SK-N-DZ (cell line): ENCODE measurements at places on chromosomes 4 and X.

- DNase-seq, result no peak
Observed at GRCh38 chrX:24147165-24147564, 2.4 kb upstream of the ZFX start.

- DNase-seq, result no peak
Observed at GRCh38 chrX:149682031-149682430, 29.8 kb upstream of the MAGEA11 start.

DNA sequence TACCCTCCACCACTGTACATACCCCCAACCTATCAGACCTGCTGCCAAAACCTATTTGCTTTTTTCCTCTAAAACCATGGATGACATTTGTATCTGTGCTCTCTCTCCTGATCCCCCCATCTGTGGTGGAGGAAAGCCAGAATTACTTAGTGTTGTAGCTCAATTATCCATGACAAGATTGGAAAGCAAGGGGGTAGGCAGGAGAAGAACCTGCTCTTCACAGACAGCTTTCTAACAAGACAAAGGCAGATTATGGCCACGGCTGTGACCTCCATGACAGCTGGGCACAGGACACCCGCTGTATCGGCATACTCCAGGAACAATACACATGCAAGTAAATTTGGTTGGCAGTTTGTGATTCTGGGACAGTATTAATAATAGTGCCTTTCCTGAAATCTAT lies 186.7 kb downstream of the ENOX2 start:
- DNase-seq, result no peak

DNA sequence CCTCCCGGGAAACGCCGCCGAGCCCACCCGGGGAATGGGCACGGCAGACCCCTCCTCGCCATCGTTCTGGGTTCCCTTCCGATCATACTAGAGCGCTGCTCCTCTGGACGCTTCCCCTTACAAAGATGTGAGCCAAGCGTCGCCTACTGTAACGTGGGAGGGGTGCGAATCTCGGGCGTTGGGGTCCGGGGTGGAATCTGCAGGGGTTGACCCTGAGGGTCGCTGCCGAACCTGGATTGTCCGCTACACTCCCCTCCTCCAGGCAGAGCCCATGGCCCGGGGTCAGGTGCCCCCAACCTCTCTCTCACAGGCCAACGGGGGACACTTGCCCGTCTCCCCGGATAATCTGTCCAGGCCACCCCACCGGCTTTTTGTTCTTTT lies 13.8 kb downstream of the BCOR start:
- DNase-seq, result no peak

- no peak for DNase-seq
Observed at GRCh38 chr4:126899331-126899801, 733.4 kb upstream of the INTU start.

DNA sequence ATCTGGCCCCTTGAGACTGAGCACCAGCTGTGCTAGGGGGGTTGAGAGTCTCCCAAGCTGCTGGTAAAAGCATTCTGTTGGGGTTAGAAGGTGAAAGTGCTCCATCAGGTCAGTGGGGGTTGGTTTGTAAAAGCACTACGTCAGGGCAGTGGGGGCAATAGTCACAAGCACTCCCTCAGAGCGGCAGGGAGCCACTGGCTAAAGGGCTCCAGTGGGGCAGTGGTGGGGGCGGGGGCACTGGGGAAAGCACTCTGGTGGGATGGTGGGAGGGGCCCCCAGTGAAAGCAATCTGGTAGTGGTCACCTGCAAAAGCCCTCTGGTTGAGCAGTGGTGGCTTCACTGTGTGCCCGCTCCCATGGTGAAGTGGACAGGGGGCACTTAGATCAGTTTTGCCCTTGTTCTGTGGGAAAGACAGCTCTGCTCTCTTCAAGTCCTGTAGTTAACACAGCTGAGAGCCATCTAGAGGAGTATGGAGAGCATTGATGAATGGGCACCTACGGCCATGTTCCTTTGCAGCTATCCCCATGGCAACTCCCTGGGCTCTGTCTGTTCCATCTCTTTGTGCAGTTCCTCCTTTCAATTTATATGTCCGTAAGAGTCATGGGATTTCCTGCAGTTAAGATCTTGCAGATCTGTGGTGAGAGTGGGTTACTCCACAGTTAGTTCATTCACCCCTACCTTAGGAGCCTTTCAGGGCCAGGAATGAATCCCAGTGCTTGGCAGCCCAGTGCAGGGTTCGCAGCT lies 106.4 kb downstream of the SH3BGRL start:
- DNase-seq, result no peak

- DNase-seq, result peak; percentile 55
Observed at GRCh38 chr4:22607382-22607781, 85.4 kb upstream of the GBA3 start.

GRCh38 chr4:139184129-139184528 lies 7.1 kb upstream of the ELF2 start:
- DNase-seq, result no peak

GRCh38 chr4:138673053-138673452 lies 342.5 kb upstream of the NOCT start:
- no peak for DNase-seq

DNA sequence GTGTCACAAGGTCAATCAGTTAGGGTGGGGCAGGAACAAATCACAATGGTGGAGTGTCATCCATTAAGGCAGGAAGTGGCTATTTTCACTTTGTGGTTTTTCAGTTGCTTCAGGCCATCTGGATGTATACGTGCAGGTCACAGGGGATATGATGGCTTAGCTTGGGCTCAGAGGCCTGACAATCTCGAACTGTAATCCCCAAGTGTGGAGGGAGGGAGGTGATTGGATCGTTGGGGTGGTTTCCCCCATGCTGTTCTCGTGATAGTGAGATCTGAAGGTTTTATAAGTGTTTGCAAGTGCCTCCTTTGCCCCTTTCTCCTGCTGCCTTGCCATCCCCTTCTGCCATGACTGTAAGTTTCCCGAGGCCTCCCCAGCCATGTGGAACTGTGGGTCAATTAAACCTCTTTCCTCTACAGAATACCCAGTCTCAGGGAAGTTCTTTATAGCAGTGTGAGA lies 36.7 kb upstream of the STS start:
- DNase-seq, result no peak

GRCh38 chr4:63361628-63362027 lies 1047.6 kb downstream of the TECRL start:
- no peak for DNase-seq

- DNase-seq, result no peak
Observed at GRCh38 chr4:87079967-87080366, 140.5 kb downstream of the KLHL8 start.

DNA sequence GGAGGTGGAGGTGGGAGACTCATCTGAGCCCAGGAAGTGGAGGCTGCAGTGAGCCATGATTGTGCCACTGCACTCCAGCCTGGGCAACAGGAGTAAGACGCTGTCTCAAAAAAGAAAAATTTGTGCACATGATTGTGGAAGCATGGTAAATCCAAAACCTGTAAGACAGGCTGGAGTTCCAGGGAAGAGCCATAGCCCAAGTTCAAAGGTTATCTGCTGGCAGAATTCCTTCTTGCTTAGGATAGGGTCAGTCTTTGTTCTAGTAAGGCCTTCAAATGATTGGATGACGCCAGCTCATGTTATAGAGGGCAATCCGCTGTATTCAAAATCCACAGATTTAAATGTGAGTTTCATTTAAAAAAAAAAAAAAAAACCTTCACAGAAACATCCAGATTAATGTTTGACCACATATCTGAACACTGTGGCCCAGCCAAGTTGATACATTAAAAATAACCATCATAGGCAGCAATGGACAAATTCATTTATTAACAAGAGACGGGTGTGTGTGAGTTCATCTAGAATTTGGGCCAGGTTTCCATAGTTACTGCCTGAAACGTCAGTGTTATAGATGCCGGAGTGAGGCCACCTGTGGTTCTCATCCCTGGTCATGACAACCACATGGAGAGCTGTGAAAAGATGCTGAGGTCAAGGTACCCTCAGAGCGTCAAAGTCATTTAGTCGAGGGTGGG lies 35.2 kb upstream of the SLC2A9 start:
- no peak for DNase-seq

DNA sequence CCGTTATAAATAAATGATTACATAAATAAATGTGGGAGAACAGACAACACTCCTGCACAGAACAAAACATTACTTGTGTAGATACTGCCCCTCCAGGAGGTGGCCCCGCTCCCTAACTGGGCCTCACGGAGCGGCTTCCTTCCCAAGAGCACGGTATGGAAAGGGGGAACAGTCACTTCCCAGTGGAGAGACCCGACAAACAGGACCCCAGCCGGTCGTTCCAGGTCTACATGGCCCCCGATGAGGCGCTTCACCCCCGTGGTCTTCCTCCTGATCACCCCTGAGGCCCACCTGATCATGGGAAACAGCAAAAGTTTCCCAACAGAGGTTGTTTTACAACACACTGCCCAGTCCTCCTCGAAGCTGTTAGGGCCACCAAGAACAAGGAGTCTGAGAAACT lies 6.6 kb upstream of the SLC6A8 start:
- no peak for DNase-seq

DNA sequence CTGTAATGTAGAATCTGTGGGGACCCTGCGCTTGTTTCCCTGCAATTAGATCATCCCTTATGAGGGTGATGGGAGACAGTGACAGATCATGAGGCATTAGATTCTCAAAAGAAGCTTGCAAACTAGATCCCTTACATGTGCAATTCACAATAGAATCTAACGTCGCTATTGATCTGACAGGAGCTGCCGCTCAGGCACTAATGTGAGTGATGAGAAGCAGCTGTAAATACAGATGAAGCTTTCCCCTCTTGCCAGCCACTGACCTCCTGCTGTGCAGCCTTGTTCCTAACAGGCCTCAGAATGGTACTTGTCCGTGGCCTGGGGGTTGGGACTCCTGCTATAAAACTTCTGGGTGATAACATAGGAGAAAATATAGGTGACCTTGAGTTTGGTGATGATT lies 1076.8 kb downstream of the PDHA2 start:
- DNase-seq, result peak; percentile 58

DNA sequence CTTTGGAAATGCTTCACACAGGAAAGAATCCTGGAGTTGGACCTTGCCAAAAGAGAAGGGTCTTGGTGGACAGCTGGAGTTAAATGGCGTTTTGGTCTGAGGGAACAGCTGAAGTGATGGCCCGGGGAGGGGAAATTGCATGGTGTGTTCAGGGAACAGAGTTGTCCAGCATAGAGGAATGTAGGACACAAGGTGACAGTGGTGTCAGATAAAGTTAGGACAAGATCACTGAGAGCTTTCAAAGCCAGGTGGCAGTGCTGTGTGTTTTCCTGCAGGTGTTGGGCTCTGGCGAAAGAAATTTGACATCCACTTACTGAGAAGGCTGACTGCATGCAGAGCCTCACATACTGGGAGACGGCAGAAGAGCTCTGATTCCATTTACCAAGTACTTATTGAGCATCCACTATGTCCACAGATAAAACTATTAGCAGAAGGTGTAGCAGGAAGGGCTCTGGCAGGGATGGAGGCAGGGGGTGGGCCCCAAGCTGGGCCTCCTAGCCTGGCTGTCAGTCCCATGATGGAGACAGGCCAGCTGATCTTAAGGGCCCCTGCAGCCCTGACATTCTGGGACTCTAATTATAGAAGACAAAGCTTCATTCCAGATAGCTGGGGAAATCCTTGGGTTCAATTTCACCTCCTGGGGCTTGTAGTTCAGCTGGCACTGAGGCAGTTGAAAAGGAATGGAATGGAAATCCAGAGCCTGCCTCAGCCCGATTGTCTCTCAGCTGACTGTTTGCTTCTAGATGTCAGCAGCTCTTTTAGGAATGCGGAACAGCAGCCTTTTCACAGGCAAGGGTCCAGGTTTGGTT lies 150.2 kb upstream of the MAMLD1 start:
- DNase-seq, result no peak
